ENCODE measurements at places on chromosomes 13 and 19.

GRCh38 chr13:44493213-44493812 lies 82.8 kb downstream of the TSC22D1 start:
- no peak for DNase-seq

DNA sequence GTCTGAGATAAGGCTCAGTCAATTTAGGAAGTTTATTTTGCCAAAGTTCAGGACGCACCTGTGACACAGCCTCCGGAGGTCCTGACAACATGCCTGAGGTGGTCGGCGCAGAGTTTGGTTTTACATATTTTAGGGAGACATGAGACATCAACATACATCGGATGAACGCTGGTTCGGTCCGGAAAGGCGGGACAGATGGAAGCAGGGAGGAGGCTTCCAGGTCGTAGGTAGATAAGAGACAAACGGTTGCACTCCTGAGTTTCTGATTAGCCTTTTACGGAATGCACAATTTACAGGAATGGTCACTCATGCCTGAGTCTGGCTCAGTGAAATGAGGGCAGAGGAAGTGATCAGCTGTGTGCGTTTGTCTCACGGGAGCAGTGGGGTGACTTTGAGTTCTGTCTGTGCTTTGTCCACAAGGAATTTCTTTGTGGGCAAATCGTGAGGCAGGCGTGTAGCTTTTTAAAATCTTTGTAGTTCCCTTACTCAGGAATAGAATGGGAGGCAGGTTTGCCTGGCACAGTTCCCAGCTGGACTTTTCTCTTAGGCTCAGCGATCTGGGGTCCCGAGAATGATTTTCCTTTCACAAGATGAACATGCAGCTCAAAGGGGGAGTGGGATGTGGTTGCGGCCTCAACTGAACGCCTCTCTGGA lies 36.2 kb downstream of the C13orf46 start:
- no peak for DNase-seq

- DNase-seq = no peak
Observed at GRCh38 chr19:46022061-46022430, 807 bp downstream of the PGLYRP1 start.

DNA sequence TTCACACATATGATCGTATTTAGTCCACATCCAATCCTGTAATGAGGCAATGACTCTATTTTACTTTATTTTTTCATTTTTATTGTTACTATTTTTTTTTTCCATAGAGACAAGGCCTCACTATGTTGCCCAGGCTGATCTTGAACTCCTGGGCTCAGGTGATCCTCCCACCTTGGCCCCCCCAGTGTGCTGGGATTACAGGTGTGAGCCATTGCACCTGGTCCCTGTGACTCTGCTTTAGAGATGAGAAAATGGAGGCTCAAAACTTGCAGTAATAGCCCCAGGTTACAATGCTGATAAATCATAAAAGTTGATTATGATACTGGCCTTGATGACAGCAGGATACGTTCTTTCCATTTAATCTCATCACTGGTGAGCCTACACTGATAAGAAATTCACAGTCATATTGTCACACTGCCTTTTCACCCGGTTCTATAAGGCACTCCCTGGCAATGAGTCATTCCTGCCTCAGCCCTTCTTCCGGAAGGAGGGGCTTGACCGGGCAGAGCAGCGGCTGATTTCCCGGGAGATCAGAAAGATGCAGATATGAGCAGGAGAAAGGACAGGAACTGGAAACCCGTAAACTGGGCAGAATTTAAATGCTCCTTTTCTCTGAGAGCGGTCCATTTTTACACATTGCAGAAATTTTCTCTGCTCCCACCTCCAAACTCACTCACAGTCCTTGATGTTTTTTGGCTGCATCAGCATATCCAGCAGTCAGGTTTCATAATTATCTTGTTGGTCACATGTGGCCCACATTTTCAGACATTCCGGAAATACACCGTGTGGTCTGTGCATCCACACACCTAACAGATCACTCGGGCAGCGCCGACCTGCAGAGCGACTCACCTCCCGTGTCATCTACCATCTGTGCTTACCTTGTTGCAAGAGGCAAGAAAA lies 616.4 kb downstream of the EFNB2 start:
- peak; percentile 93 for DNase-seq

DNA sequence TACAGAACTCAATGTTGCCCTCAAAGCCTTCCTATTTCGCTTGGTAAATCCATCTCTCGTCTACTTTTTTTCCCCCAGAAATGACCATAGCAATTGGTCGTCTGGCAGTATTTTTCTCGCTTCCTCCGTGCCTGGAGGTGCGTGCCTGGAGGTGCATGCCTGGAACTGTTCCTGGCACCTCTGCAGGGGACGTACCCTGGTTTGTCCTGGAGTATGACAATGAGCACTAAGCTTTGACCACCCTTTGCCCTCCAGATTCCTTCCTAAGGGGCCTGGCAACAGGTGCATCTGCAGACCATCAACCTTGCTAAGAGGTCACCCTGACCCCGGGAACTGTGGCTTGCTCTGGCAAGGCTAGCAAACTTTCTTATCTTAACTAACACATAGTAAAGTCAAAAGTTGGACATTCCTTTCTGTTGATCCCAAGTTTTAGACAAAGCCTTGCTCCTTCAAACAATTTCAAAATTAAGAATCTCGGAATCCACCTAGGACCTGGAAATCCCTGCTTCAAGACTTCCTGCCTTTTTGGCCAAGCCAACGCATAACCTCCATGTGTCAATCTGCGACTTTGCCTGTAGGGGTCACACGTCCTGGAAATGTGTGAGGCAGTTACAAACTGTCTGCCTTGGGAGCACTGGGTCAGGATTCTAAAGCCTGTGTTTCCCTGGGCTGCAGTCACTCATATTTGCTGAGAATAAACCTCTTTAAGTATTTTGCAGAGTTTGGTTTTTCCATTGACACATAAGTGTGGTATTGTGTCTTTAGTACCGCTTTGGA lies 28.8 kb upstream of the TUBGCP3 start:
- DNase-seq = peak; percentile 82
